ENCODE measurements at places on chromosomes 16 and 17.
A peak's percentile ranks its signal among the peaks of the same experiment; 100 is the strongest.

DNA sequence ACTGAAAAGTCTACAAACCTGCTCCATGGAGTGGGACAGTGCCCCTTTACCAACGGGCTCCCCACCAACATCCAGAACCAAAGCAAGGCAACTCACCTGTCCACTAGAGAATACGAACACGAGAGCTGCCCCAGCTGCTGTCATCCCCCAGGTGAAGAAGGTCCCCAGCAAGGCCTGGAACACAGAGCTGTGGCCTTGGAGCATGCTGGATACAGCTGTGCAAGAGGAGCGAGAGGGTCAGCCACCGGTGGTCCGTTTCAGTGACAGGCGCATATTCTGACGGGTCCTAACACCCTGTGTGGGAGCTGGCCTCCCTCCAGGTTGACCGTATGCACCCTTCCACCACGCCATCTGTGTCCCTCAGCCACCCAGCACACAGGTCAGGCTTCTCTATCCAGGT lies 3.9 kb downstream of the SLC39A11 start:
- no peak for DNase-seq

DNA sequence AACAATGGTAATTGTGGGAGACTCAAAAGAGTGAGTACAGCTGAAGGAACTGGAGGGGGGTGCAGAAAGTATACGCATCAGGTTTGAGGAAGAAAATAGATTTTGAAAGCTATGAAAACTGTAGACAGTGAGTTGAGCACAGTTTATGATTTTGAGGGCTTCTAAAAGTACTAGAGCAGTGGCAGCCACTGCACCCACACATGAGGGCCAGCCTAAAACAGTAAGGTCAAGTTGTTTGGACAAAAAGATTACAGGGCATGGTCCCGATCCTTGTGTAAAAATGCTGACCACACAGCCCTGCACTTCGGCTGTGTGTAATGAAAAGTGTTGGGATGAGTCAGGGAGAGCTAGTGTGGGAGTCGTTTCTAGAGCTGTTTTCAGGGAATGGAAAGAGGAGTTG lies 2282.1 kb downstream of the TP53TG3F start:
- no peak for DNase-seq

- no peak for DNase-seq
Observed at GRCh38 chr17:50037321-50038107, 18.4 kb upstream of the ITGA3 start.

GRCh38 chr16:10876799-10877341 lies at the start of gene CIITA:
TSS of gene CIITA (plus strand) at chr16:10877202. CDS start at chr16:10877331, 129 bp downstream.
- DNase-seq: no peak

DNA sequence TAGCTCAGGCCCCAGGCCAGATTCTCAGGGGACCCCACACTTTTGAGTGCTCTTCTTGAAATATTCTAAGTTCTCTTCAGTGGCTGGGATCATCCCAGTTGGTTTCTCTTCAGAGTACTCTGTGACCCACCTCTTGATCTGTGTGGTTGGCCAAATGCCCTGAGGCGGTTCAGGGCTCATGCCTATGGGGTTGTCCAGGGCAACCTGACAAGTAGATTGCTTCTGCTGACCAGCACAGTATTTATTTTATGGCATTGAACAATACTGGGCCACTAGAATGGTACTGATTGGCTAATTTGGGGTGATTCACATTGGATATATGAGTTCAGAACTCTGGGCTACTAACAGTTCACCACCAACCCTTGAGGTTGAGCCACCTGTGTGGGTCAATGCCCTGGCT lies 7.4 kb upstream of the GOSR2 start:
- DNase-seq: no peak

GRCh38 chr16:59740858-59741257 lies 1006.7 kb upstream of the GOT2 start:
- no peak for DNase-seq

GRCh38 chr17:59804901-59805465 lies 87.8 kb downstream of the TUBD1 start:
- no peak for DNase-seq

- no peak for DNase-seq
Observed at GRCh38 chr17:60606036-60606435, 6.0 kb downstream of the PPM1D start.

- DNase-seq: no peak
Observed at GRCh38 chr17:69761767-69762321, 313.2 kb upstream of the KCNJ16 start.

DNA sequence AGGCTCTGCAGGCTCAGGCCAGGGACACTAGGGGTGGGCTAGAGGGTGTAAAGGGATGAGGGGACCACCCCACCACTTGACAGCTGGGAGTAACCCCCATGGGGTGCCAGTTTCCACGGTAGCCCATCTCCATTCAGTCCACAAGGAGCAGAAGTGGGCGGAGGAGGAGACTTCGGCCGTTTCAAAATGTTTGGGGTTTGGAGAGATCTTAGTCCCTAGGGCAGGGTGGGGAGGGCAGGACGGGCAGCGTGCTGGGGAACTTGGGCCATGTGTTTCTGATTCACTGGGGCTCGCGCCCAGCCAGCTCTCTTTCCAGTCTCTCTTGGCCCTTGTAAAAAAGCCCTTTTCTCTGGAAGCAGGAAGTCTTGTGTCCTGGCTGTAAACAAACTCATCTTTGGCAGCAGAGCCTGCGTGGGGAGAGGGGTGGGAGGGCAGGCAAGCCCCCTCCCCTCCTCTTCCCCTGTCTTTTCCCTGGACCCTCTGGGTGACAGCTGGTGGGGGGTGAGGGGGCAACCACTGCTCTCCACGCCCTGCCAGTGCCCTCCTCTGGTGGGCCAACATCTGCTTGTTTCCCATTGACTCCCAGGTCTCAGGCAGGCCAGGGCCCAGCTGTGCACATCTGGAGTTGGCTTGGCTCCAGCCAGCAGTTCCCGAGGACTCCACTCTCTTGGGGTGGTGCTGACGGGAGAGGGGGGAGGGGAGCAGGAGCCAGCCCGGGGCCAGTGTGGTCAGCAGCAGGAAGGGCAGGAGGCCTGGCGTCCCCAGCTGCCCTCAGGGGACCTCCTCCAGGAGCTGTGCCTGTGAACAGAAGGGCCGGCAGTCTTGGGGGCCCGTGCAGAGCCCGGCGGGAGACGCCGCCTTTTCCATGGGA lies 8.1 kb downstream of the CYGB start:
- DNase-seq: no peak

DNA sequence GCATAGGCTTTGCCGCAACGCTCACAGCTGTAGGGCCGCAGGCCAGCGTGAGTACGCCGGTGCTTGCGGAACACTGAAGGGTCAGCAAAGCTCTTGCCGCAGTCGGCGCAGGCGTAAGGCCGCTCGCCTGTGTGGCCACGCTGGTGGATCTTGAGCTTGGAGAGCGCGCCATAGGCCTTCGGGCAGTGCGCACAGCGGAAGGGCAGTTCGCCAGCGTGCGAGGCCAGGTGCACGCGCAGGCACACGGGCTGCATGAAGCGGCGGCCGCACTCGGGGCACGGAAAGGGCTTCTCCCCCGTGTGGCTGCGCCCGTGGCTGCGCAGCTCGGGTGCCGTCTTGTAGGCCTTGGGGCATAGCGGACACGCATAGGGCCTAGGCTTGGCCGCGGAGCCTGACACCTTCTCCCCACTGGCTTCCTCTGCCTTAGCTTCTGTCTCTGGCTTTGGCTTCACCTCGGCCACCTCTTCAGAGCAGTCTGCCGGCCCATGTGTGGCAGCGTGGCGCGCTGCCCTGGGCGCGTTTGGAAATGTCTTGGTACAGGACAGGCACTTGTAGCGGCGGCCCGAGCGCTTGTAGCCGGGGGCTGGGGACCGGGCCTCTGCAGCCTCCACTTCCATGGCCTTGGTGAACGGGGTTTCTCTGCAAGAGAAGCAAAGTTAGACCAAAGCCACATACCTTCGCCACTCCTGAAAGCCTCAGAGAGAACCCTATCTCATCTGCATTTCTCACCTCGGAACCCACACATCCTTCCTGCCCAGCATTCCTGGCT lies 10.0 kb downstream of the ZNF668 start:
- DNase-seq: no peak

- DNase-seq: peak; percentile 88
Observed at GRCh38 chr17:4948166-4948930, at the start of gene PFN1. TSS of gene PFN1 (minus strand) at chr17:4948530. CDS start at chr17:4948394, 136 bp downstream.

DNA sequence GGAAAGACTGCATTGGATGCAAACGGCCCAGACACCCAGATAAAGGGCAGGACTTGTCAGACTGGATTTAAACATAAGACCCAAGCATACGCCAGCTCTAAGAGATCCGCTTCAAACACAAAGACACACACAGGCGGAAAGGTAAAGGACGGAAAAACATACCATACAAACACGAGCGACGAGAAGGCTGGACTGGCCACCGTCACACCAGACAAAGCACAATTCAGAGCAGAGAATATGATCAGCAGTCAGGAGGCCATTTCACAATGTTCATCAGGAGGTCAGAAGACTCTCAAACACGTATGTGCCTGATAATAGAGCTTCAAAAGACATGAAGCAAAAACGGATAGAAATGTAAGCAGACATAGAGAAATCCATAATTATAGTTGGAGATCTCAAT lies 84.9 kb upstream of the GNG13 start:
- DNase-seq: no peak

DNA sequence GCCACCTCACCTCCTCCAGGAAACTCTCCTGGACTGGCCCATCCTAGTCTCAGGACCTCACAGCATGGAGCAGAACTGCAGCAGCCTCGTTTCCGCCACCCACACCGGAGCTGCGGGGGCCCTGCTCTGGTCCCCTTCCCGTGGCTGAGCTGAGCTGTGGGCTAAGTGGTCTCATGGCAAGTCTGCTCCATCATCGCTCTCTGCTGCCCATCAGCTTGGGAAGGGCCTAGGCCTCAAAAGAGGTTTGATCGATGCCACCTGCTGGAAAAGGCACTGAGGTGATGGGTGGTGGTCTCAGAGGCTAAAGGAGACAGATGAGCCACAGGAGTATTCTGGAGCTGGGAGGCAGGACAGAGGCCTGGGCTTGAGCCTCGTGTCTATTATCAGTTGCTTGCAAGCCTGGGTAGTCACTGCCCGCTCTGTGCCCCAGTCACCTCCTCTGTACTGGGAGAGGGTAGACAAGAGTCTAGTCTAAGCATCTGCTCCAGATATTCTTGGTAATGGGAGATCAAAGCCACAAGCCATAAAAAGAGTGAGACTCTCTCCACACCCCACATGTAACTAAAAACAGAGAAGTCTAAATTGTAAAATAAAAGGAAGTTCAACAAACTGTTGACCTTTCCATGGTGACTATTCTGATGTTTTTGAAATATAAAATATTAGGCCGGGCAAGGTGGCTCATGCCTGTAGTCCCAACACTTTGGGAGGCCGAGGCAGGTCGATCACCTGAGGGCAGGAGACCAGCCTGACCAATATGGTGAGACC lies 1.6 kb downstream of the ITGAE start:
- no peak for DNase-seq

GRCh38 chr16:85136702-85137322 lies 24.5 kb upstream of the CIBAR2 start:
- no peak for DNase-seq

DNA sequence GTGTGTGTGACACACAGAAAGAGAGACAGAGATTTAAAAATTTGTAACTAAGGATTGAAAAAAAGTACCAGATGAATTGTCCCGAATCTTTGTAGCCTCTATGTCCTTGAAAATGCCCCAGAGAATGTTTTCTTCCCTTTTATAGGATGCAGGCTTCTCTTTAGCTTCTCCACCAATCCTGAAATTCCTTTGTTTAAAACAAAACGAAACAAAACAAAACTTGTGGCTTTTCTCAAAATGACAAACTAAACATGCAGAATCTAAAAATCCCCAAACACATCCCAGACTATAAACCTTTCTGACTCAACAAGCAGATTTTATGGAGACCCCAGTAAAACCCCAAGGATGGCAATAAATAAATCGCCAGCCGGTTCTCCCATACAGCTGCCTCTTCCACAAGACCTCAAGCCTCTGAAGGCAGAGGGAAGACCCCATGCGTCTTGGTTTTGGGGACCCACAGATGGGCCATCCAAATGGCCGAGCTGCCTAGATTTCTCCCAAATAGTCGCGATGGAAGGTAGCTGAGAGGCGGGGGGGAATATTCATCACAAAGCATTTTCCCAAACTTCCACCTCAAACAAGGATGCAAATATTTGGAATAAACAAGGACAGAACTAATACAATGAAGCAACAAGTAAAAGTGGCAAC lies 269.5 kb upstream of the FOXF1 start:
- no peak for DNase-seq

DNA sequence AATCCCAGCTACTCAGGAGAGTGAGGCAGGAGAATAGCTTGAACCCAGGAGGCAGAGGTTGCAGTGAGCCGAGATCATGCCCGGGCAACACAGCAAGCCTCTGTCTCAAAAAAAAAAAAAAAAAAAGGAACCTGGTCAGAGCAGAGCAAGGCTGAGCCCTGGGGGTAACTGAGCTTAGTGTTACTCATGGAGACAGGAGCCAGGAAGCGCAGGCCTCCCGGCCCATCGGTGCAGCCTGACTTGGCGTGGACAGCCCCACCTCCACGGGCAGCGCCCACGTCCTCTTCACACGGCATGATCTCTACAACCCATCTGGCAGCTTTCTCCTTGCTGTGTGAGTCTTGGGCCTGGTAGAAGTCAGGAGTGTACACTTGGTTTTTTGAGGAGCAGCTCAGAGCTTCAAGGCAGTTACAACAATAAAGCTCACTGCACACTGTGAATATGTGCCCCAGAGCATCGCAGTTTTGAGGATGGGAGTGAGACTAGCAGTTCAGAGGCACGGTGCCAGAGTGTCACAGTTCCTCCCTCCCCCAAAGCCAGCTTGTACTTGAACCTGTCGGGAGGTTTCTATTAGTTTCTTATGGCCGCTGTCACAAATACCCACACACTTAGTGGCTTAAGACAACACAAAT lies 129.9 kb downstream of the RAP1GAP2 start:
- no peak for DNase-seq

GRCh38 chr16:48384520-48385252 lies 527 bp downstream of the SIAH1 start:
- DNase-seq: peak; percentile 8

GRCh38 chr16:78813661-78814311 lies 714.3 kb downstream of the WWOX start:
- no peak for DNase-seq

DNA sequence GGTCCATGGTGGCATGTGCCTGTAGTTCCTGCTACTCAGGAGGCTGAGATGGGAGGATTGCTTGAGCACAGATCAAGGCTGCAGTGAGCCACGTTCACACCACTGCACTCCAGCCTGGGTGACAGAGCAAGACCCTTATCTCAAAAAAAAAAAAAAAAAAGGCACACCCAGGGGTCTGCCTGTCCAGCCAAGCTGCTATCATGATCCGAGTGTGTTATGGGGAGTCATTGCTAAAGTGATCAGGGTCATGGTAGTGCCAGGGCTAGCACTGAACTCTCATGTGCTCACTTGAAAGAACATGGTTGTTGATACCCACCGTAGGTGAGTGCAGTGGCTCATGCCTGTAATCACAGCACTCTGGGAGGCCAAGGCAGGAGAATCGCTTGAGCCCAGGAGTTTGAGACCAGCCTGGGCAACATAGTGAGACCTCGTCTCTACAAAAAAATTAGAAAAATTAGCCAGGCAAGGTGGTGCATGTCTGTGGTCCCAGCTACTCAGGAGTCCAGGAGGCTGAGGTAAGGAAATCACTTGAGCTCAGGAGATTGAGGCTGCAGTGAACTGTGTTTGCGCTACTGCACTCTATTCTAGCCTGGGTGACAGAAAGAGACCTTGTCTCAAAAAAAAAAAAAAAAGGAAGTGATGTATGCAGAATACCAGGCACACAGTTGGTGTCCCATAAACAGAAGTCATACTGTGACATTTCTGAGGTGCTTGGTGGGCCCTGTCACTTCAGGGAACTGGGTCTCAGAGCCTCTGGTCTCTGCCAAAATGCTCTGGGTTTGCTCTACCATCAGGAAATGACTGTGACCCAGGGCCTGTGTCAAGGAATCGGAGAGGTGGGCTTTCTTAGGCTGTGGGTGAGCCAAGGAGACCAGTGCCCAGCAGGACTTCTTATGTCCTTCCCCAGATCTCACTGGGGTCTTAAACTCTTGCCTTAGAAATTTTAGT lies 2.2 kb downstream of the PRM1 start:
- DNase-seq: no peak

Data from stimulated activated CD4-positive, alpha-beta T cell treated with anti-CD3 and anti-CD28 coated beads, Interleukin-4, amount 100 ng/mL, for 4 hours (primary cell).